ENCODE measurements at places on chromosomes 7 and 10.

GRCh38 chr10:81814842-81815241, 60.2 kb upstream of the NRG3 start:
- no peak for DNase-seq

GRCh38 chr10:59079386-59080226, 96.8 kb upstream of the PHYHIPL start:
- peak; percentile 94 for DNase-seq

- no peak for DNase-seq
These were observed 13.0 kb upstream of the FRA10AC1 start for GRCh38 chr10:93715345-93715744.

GRCh38 chr10:63920926-63921325, 399.7 kb downstream of the REEP3 start:
- DNase-seq: peak; percentile 8

GRCh38 chr10:8438603-8439002, 384.1 kb downstream of the GATA3 start:
- no peak for DNase-seq

DNA sequence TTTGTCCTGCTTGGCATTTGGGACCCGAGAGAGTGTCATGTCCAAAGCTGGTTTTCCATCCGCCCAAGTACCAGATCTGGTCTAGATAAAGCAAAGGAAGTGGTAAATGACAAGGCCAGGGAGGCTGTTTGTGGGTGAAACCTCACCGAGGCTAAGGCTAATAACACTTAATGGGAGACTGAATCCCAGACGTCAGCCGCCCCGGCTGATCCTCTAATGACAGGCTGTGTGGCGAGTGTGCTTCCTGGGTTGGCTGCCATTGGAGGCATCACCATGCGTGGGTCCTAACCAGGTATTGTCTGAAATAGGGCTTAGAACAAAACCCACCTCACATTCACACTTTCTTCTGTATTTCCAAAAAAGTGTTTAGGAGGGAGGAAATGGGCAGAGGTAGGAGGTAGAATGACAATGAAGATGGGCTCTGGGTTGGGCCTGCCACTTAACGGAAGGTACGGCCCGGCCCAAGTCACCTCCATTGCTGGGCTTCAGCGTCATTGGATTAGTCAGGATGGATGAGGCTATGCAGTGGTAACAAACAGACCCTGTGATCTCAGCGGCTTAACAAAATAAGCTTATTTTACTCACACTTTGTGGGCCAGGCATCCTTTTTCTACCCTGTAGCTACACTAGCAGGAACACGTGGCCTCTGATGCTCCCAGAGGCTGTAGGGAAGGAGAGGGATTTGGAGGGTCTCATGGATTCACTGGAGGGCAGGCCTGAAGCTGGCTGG, 59.7 kb downstream of the PROSER2 start:
- DNase-seq: no peak

GRCh38 chr7:6159524-6160031, 112.8 kb downstream of the CYTH3 start:
- no peak for DNase-seq

- DNase-seq: no peak
These were observed 112.8 kb downstream of the JMJD1C start for GRCh38 chr10:63352976-63353375.

DNA sequence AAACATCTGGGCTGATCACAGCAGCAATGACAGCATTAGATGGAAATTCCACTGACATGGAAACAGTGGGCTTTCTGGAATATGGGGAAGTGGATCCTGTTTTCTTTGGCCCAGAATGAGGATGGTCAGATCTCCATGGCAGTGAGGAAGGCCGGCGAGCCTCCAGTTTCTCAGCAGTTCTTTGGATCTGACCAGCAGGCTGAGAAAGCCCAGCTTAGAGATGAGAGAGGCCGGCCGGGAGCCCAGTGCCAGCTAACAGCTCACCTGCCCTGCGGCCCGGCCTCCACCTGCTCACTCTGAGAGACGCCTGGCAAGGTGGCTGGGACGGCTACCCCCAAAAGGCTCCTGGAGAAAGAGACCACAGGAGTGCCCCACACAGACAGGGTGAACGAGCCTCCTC, 24.2 kb downstream of the GPER1 start:
- peak; percentile 66 for DNase-seq

DNA sequence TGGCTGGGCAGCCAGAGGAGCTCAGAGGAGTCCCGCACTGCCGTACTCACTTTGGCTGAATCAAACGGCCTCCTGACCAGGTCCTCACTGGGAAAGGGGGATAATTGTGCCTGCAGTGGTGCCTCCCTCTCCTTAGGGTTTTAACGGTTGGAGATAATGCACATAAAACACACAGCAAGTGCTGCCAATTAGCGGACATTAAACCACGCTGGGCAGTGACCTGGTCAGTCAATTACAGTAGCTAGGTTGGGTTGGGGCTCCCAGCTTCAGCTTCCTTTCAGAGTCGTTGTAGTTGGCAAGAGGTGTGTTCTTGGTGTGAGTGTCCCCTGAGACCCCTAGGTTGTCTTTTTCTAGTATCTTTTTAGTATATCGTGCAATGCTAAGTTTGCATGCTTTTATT, 146.6 kb downstream of the C10orf105 start:
- no peak for DNase-seq

- DNase-seq: peak; percentile 18
These were observed 97.4 kb downstream of the CTTNBP2 start for GRCh38 chr7:117775801-117776200.

DNA sequence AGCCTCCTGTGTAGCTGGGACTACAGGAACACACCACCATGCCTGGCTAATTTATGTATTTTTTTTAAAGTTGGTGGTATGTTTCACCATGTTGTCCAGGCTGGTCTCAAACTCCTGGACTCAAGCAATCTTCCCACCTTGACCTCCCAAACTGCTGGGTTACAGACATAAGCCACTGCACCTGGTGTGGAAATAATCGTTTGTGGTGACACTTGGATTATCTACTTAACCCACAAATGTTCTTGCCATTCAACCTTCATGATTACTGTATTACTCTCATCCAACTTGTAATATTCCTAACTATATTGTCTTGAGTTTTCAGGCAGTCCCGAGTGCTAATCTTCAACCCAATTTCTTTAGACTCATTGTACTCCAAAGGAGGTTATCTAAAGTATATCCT, 9.6 kb upstream of the SRGN start:
- no peak for DNase-seq

- DNase-seq: no peak
These were observed 948 bp downstream of the ZNF138 start for GRCh38 chr7:64795176-64795575.

- no peak for DNase-seq
These were observed 1174.6 kb upstream of the C7orf33 start for GRCh38 chr7:147415991-147416390.

DNA sequence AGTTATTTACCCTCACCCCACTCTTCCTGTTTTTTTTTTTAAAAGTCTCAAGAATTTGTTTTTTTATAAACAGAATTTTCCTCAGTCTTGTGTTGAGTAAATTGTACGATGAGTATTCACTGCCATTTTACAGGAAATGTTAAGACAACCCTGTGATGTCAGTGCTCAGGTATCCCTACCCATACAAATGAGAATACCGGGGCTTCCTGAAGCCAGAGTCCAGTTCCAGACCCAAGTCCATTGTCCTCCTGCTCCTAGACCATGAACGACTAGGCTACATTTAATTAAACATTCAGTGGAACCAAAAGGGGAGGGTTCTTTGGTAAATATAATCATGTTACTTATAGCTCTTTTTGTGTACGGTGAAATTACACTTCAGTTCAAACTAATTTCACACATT, 79.2 kb downstream of the GNAI1 start:
- no peak for DNase-seq

DNA sequence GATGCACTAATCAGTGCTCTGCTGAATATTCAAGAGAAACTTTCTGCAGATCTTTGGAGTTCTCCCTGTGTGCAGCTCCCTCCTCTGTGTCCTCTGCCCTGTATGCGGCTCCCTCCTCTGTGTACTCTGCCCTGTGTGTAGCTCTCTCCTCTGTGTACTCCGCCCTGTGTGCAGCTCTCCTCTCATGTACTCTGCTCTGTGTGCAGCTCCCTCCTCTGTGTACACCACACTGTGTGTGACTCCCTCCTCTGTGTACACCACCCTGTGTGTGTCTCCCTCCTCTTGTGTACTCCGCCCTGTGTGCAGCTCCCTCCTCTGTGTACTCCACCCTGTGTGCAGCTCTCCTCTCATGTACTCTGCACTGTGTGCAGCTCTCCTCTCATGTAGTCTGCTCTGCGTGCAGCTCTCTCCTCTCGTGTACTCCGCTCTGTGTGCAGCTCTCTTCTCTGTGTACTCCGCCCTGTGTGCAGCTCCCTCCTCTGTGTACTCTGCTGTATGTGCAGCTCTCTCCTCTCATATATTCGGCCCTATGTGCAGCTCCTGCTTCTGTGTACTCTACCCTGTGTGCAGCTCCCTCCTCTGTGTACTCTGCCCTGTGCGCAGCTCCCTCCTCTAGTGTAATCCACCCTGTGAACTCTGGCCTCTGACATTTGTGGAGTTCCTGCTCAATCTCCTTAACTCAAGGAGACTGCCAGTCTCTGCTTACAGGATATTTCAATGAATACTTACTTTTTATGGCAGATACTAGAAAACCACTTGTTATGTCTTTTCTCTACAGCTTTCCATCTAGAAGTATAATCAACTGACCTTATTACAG, 280.4 kb downstream of the GLRX3 start:
- DNase-seq: no peak

DNA sequence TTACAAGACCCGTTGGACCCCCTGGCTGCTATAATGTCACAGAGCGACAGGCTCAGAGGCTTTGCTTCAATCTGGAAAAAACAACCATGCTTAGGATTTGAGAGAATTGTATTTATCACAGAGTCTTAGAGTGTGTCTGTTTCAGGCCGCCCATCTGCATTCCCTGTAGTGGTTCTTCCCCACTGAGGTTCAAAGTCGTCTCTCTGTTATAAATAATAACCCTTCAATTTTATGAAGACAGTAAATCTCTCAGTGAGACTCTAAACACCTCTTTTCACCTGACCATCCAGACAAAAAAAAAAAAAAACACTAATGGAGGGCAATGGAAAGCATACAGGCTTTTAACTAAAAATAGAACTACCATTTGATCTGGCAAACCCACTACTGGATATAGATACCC, 565.4 kb upstream of the AUTS2 start:
- no peak for DNase-seq

- no peak for DNase-seq
These were observed 140.3 kb upstream of the RET start for GRCh38 chr10:42936580-42936979.

- no peak for DNase-seq
These were observed 223.7 kb upstream of the MKLN1 start for GRCh38 chr7:131103997-131104396.

- no peak for DNase-seq
These were observed 178.7 kb upstream of the PRSS58 start for GRCh38 chr7:142436601-142437000.

GRCh38 chr10:4867520-4868356, 41.7 kb downstream of the AKR1E2 start:
- DNase-seq: no peak

DNA sequence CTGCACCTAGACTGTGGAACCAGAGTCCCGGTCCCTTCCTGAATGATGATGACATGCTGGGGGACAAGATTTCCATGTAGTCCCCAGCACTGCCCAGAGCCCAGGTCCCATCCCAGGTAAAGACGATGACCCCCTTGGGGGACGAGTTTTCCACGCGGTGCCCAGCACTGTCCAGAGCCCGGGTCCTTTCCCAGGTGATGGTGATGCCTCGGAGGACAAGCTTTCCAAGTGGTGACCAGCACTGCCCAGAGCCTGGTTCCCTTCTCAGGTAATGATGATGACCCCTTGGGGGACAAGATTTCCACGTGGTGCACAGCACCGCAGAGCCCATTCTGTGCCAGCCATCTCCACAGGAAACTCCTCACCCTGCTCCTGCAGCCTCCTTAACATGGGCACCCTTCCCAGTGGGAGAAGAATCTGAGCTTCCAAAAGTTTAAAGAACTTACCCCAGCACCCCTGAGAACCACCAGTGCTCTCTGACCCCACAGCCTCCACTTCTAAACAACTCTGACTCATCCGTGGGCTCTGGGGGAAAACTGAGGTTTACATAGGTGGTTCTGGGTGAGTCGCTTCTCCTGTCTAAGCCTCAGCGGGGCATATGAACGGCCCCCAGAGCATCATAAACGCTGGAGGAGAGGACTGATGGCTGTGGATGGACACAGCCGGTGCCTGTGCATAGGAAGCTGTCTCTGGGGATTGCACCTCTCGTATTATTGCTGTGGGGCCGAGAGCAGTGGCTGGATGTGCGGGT, 233.2 kb downstream of the TCERG1L start:
- DNase-seq: no peak

GRCh38 chr7:141709749-141710148, 1.6 kb downstream of the WEE2 start:
- DNase-seq: no peak

- no peak for DNase-seq
These were observed 75.4 kb upstream of the PPP1R3C start for GRCh38 chr10:91708174-91708861.

- peak; percentile 18 for DNase-seq
These were observed 255.4 kb downstream of the ARHGAP21 start for GRCh38 chr10:24468281-24468751.

- DNase-seq: peak; percentile 76
These were observed 173.3 kb downstream of the ELFN1 start for GRCh38 chr7:1843271-1843861.

- no peak for DNase-seq
These were observed 448 bp upstream of the GOLGA7B start for GRCh38 chr10:97849103-97849686.

- no peak for DNase-seq
These were observed 8.3 kb downstream of the ZMIZ2 start for GRCh38 chr7:44756904-44757303.

DNA sequence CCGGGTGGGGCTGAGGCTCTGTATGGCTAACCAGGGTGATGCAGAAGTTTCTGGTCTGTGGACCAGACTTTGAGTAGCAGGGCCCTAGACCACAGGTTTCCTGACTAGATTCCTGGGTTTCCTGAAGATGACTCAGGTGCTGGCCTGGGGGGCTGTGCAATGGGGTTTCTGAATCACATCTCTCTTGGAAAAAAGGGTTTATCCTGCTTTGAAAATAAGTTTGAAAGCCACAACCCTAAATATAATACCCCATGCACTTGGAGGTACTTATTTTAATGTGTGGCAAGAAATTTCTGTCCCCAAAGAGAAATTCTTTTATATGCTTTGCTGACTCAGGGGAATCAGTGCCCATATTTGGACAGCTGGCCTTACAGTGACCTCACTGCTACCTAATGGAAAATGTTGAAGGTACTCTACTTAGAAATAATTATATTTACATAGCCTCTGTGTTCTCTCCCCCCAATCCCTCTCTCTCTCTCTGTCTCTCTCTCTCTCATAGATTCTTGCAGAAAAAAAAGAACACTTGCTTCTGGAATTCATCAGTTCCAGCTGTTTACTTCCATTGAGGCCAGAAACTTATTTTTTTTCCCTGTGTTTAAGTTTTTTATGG, 184.4 kb upstream of the LYZL2 start:
- DNase-seq: peak; percentile 85

- no peak for DNase-seq
These were observed 106.6 kb upstream of the TNS3 start for GRCh38 chr7:47688311-47689100.

DNA sequence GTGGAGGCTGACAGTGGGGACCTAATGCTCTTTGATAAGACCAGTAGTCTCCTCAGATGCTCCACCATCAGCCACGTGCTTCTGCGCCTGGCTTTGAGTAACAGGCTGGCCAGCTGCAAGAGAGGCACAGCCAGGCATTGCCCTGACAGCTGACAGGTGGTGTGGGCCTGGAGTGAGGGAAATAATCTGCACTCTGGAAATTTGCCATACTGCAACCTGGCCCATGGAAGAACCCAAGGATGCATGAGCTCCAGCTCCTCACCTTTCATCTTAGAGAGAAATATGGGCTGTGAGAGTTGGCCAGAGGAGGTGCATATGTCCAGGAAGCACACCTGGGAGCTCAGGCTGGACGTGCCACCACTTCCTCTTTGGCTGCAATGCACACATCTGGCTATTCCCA, 118.9 kb downstream of the PLXDC2 start:
- DNase-seq: peak; percentile 79
